ENCODE measurements at places on chromosomes 2 and 18.

- no peak for DNase-seq
Observed at GRCh38 chr2:70192516-70192915, 1.7 kb upstream of the C2orf42 start.

GRCh38 chr2:233458031-233458610 lies 103.8 kb downstream of the DGKD start:
- no peak for DNase-seq

GRCh38 chr18:11946756-11947155 lies 34.6 kb upstream of the IMPA2 start:
- no peak for DNase-seq

DNA sequence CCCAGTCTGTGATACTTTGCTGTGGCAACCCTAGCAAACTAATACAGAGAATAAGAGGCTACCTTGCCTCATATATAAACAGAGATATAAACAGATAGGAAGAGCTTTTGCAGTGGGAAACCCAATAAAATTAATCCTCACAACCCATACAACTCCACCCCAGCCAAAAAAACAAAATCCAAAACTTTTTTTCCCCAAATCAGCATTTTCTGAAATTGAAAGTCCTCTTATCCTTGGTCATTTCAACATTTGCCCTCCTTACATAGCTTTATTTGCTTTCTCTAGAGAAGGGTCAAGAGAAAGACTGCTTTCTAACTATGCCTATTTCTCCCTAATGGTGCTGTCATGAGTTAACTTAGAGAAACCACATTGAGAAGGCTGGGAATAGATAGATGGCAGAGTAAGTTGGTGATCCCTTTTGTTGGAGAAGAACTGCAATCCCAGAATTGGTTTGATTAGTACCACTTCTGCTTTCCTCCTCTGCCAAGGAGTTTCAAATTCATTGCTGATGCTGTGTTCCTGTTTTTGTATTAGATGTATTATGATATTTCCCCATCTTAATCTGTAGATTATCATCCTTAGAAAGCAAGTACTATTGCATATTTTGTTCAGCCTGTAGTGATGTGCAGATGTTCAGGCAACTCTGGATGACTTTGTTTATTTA lies 76.5 kb upstream of the B3GNT2 start:
- DNase-seq = no peak

GRCh38 chr2:27202854-27203253 lies 9.0 kb upstream of the ATRAID start:
- DNase-seq = no peak

DNA sequence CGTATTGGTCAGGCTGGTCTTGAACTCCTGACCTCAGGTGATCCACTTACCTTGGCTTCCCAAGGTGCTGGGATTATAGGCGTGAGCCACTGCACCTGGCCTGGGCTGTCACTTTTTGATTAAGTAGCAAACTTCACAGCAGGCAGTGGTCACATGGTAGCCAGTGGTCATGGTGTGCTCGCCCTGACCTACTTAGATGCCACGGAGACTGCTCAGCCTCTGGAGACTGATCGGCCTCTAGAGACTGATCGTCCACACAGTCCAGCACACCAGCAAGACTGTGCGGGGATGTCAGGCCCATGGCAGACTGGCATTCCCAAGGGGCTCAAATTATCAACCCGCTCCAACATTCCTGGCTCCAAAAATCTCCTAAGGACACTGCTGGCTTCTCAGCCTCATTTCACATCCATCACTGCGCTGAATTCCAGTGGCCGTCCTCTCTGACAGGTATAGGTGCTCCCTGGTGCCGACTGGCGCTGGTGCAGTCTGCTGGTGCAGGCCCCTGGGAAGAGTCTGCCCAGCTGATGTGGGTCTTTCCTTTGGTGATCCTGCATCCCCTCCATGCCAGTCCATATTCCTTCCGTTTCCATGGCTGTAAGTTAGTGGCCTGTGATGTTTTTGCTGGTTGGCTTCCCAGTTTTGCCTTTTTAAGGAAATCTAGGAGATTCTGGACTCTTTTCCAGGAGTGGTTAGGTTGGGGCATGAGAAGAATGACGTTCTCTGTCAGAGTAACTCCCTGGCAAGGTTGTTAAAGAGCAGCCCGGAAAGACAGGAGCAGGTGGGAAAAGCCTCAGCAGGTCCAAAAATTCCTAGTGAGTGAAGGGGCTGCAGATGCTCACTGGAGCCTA lies 374.5 kb upstream of the HS6ST1 start:
- DNase-seq = no peak

- no peak for DNase-seq
Observed at GRCh38 chr2:230158468-230158867, 61.3 kb downstream of the SP110 start.

GRCh38 chr2:104944495-104944894 lies 90.6 kb downstream of the POU3F3 start:
- DNase-seq = no peak

- DNase-seq = no peak
Observed at GRCh38 chr2:241308267-241308666, 7.2 kb downstream of the HDLBP start.

DNA sequence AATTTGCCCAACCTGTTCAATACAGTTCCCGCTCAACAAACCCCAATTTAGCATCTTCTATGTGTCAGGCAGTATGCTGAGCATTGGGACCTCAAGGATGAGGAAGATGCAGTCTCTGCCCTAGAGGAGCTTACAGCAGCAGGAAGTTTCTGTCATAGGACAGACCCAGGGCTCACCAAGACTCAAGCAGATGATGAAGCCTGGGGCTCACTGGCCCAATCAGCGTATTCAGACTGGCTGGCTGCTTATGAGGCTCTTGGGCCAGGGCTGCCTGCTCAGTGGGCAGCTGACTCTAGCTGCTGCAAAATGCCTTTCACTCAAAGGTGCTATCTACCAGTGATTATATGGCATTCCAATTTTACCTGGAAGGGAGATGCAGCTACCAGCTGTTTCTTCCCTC lies 2.1 kb downstream of the FAM178B start:
- DNase-seq = no peak

DNA sequence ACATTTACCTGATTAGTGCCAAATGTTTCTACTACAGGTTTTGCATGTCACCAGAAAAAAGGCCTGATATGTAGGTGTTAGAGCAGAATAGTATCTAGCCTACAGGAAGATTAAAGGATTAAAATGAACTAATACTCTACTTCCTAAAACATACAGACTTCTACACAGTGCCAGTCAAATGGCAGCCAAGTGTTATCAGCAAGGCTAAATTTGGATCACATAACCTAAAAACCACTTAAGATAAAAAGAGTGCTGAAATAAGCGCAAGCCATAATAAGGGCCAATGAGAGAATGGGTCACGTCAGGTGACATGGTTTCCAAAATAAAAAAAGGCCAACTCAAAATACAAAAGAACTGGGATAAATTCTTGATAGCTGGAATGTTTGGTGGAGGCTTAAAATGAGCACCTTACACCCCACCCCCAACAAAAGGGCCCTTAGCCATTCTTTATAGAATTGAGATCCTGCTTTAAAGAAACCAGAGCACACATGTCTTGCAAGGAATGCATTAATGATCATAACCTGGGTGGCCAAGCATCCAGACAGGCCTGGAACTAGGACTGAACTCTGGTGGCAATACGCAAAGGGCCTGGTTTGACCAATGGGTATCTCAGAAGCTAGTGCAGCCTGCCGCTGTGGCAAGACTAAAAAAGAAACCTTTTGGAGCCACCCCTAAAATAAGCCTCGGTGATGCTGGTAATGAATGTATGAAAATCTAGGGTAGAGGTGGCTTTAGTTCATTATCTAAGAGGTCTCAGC lies 32.4 kb downstream of the IRS1 start:
- DNase-seq = no peak

GRCh38 chr2:162840598-162841246 lies 2.2 kb upstream of the KCNH7 start:
- DNase-seq = no peak

DNA sequence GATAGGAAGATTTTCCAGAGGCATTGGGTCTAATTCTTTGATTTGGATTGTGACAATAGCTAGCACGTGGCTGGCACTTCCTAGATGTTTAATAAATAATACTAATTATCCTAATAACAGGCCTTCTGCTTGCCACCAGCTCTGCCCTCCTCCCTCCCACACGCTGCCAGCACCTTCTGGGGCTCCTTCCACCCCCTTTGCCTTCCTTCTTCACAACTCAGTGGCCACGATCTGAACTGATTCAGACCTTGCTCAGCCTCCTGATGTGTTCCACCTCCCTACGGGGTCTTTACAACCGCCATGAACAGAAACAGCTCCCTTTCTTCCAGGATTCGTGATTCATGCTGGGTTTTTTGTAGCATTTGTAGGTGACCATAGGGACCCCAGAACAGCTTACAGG lies 310.3 kb upstream of the HS6ST1 start:
- no peak for DNase-seq

- no peak for DNase-seq
Observed at GRCh38 chr2:111927723-111928122, 29.3 kb downstream of the MERTK start.

DNA sequence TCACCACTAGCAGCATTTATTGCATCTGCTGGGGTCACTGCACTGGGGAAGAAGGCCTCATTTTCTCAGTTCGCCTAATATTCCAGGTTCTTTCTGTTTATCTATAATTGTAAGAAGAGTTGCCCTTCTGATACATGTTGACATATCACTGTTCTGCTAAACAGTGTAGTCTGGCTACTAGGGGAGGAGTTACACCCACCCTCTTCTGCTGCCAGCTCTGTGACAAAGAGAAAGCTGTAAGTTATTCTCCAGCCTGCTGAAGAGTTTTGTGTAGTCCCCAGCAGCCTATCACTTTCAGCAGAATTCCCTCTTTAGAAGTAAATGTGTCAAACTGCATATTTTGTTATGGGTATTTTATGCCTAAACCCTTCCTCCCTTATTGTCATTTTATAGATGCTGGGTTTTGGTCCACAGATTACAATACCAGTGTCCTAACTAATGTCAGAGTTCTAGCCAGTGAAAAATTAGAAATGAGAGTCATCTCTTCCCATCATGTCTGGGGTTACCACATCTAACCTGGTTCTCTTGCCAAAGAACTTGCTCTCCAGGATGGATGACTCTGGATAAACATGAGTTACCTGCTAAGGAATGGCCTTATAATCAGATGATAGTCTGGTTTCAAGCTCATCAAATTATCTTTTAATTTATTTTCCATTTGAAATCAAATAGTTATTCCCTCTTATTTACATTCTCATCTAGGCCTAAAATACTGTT lies 5.6 kb upstream of the MBOAT2 start:
- no peak for DNase-seq

DNA sequence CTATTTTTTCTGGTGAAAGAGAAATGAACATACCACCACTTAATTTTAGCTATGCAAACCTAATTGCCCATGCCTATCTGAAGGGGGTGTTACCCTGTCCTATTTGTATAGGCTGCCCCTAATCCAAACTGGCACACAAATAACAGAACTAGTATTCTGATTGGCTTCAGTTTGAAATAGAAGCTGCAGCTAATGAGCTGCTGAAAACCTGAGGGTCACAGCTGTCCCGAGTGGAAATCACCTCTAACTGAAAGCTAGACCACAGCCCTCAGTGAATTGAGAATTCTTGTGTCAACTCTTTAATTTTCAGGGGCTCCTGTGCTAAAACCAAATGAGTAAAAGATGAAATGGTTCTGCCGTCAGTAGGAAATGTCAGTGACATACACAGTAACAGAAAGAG lies 28.7 kb downstream of the CCDC141 start:
- no peak for DNase-seq

DNA sequence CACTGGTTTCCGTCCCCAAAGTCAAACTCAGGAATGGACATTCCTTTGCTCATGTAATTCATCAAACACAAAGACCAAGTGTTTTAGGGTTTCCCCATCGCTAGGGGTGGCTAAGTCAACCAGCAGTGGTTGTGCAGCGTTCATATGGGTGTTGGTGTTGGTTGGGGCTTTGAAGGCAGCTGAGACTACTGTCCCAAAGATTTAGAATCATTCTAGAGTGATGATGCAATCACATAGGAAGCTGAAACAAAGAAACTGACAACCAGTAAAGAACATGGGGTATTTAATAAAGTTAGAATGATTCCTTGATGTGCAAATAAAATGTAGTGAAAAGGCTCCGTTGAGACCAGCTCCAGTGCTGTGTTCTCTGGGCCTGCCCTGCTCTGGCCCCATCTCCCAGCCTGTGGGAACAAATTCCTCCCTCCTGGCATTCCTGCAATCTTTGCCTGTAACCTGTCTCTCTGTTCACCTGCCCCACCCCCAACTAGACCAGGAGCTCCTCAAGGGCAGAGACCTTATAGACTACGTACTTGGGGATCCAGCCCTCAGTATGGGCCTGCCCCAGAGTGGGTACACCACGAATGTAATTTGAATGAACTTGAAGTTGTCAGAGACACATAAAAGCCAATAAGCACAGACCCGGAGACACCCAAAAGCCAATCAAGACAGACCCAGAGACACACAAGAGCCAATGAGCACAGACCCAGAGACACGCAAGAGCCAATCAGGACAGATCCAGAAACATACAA lies 191.7 kb upstream of the TWIST2 start:
- no peak for DNase-seq

GRCh38 chr2:1572638-1573037 lies 159.4 kb downstream of the TPO start:
- DNase-seq = no peak

- no peak for DNase-seq
Observed at GRCh38 chr2:1394709-1395408, 18.4 kb upstream of the TPO start.

- no peak for DNase-seq
Observed at GRCh38 chr2:188495969-188496431, 204.3 kb downstream of the GULP1 start.
